ENCODE measurements at places on chromosomes 4 and X. TPM values are rescaled to one million over a fixed set of nuclear protein-coding genes. Genes with fewer than 3 reads are reported as not detected.
A peak's percentile ranks its signal among the peaks of the same experiment; 100 is the strongest.

Gene CCSER1
- 6.7 TPM for total RNA-seq

DNA sequence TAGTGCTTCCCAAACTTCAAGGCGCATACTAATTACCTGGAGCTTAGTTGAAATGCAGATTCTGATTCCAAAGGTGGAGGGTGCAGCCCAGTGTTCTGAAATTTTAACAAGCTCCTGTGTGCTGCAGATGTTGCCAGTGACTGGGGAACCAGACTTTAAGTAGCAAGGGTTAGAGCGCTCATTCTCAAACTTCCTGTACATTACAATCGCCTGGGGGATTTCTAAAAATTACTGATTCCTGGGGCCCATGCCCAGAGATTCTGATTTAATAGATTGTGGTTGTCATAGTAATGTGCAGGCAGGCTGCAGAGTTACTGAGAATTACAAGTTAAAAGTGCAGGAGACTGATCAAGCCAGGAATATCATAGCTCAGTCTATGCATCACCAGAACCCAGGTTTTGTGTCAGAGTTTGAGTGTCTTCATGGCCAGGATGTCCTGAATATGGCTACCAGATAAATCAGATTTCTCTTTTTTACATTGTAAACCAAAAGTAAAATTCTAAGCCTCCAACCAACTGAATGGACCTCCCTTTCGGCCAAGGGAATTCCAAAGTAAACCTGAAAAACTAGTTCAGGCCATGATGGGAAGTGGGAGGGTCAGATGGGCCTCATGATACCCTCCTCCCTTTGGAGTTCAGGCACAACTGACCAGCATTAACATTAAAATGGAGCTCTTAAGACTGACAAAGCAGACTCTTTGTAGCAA lies 121.6 kb downstream of the ATXN3L start:
- DNase-seq = no peak

- DNase-seq = peak; percentile 21
Measured at GRCh38 chrX:14497184-14497666, 32.1 kb upstream of the GLRA2 start.

DNA sequence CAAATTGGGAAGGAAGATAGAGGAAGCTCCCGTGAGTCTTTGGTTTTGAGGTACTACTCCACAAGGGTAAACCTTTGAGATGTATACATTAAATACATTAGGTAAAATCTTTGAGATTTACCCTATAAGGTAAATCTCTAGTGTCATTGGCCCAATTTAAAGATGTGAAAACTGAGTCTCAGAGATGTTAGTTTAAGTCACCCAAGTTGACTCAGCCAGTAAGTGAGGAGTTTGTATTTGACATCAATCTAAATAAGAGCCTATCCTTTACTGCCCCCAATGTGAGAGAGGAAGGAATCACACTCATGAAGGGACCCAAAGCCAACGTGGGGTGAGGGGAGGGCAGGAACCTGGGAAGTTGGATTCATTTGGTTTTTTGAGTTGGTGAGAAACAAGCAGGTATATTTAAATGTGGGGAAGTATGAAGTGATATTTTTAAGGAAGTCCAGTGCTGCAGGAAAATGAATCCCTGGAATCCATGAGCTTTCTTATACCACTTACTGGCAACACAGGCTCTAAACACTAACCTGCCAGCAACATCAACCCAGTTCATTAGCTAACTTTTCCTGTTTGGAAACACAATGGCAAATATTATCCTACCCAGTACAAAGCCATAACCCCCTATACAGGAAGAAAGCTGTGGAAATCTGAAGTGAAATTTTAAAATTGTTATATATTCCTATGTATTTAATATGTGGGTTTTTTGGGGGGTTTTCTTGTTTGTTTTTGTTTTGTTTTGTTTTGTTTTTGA lies 55.3 kb downstream of the PALLD start:
- no peak for DNase-seq

Gene CCDC160
- not detected for total RNA-seq

GRCh38 chrX:38305971-38306370 lies 21.3 kb downstream of the RPGR start:
- DNase-seq = no peak

Gene AWAT2
- not detected for total RNA-seq

- DNase-seq = no peak
Measured at GRCh38 chr4:103050736-103051436, 25.7 kb downstream of the SLC9B2 start.

Gene SPANXA1
- not detected for total RNA-seq

DNA sequence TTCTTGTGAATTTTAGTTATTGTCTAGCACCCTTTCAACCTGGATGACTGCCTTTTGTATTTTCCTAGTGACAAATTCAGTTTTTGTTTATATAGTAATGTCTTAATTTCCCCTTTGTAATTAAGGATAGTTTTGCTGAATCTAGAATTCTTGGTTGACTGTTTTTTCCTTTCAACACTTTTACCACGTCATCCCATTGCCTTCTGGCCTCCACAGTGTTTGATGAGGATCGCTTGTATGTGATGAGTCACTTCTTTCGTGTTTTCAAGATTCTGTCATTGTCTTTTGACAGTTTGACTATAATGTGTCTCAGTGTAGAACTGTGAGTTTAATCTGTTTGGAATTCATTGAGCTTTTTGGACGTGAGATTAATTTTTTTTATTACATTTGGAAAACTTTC lies 30.1 kb downstream of the KDM6A start:
- no peak for DNase-seq

- DNase-seq = no peak
Measured at GRCh38 chr4:54999003-54999402, 126.4 kb downstream of the KDR start.

DNA sequence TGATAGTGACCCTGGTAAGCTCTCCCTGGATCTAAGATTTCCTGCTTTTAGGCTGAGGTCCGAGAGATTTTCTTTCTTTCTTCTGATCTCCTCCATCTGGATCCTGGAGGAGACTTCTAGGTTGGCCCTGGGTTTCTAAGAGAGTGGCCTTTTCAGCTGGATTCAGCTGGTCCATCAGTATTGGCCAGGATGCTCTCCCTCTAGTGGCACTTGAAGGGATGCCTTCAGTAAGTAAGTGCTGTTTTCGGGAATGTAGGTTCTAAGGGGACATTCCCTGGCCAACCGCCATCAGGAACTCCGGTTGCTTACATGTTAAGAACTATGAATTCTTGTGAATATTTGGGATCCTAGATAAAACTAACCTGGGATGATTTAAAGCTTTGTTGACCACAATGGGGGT lies 56.9 kb downstream of the SERTM2 start:
- no peak for DNase-seq

DNA sequence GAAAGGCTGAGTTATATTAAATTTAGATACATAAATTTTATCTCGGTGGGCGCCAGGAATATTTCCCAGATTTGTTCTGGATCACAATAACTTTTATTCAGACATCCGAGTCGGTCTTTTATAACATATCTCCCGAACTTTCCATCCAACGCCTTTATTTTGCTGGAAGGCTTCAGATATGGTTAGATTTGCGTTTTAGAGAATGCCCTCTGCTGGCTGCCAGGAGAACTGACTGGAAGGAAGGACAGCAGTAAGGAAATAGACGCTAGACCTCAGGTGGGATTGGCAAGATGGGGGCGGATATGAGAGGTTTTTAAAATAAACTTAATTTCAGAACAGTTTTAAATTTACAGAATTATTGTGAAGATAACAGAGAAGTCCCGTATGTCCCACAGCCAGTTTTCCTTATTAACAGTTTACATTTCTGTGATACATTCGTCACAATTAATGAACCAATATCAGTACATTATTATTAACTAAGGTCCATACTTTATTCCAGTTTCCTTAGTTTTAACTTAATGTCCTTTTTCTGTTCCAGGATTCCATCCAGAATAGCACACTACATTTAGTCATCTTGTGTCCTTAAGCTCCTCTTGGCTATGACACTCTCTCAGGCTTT lies 4.6 kb upstream of the KANTR start:
- peak; percentile 53 for DNase-seq

DNA sequence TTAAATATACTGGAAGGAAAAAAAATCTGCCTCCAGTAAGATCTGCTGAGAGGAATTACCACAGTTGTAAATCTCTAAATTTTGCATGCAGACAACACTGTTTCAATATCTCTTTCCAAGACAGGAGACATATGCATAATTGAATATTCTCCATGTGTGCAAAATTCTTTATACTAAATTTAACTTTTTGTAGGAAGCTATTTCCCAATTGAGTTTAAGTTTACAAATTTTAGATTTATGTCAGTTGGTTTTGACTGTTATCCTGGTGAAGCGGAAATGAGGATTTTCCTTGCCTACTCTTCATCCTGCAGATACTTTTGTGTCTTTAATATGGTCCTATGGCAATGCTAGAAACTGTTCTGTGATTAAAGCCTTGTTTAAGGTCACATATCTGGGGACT lies 1352.9 kb downstream of the FSTL5 start:
- no peak for DNase-seq

Gene TAF7L
- not detected for total RNA-seq

Measured in upper lobe of left lung (tissue), 6 donors.